ENCODE measurements at places on chromosomes 6 and 20.
A peak's percentile ranks its signal among the peaks of the same experiment; 100 is the strongest.

- no peak for DNase-seq
Measured at GRCh38 chr6:54665278-54665677, 181.3 kb upstream of the FAM83B start.

DNA sequence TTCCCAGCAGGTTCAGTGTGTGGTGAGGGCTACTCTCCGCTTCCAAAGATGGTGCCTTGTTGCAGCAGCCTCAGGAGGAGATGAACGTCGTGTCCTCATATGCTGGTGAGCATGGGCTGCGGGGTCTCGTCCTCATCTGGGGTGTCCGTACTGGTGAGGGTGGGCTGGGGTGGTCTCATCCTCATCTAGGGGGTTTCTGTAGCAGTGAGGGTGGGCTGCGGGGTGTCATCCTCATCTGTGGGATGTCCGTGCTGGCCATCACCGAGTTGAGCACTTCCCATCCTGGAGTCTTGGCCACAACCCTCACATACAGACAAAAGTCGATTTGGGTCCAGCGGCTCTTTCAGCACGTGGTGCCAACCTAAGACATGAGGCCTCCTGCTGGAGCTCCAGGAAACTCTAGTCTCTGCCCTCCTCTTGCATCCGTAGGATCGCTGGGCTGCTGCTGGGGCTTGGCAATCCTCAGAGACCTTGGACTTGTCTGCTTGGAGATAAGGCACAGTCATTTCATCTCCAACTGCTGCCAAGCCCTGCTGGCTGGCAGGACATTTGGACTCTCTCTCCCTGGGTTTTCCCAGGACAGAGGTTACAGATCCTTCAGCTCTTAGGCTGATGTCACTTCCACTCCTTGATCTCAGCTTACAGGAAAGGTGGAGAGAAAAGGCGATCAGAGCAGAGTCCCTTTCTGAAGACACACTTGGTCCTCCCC is 160.4 kb downstream of the PACRG start:
- DNase-seq: no peak

DNA sequence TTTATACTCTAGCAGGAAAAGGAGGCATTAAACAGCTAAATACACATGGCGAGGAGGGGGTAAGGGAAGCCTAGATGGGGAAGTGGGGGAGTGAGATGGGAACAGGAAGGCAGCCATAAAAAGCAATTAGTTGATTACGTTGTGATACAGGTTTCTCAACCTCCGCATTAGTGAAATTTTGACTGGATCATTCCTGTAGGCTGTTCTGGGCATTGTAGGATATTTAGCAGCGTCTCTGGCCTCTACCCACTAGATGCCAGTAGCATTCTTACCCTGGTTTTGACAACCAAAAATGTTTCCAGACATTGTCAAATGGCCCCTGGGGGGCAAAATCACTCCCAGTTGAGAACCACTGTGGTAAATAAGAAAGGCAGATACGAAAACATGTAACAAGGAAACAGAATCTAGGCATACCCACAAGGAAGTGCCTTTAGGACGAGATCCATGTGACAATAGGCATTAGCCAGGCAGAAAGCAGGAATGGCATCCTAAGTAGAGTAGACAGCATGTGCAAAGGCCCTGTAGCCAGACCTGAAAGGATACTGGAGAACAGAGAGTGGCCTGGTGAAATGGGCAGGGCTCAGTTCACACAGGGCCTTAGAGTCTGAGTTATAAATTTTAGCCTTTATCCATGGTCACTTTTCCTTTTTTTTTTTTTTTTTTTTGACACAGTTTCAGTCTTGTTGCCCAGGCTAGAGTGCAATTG is 25.8 kb upstream of the PTPN1 start:
- DNase-seq: no peak

DNA sequence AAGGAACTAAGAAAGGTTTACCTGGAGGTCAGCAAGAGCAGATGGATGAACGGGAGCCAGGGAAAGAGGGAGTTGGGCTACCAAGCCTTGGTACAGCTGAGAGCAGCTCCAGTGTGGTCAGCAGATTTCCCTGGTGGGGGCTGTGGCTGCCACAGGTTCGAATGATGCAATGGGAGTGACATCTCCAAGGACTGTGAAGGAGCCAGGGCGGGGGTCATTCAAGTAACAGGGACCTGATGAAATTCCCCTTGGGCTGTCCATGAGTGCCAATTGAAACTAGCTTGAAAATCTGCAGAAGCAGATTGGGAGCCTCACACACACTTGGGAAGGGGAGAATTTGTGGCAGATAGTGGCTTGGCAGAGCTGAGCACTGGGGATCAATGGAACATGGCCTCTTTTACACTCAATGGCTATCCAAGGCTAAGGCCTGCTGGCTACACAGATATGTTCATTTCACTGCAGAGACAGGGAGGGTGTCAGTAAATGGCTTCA is 247.0 kb upstream of the ECI2 start:
- no peak for DNase-seq

DNA sequence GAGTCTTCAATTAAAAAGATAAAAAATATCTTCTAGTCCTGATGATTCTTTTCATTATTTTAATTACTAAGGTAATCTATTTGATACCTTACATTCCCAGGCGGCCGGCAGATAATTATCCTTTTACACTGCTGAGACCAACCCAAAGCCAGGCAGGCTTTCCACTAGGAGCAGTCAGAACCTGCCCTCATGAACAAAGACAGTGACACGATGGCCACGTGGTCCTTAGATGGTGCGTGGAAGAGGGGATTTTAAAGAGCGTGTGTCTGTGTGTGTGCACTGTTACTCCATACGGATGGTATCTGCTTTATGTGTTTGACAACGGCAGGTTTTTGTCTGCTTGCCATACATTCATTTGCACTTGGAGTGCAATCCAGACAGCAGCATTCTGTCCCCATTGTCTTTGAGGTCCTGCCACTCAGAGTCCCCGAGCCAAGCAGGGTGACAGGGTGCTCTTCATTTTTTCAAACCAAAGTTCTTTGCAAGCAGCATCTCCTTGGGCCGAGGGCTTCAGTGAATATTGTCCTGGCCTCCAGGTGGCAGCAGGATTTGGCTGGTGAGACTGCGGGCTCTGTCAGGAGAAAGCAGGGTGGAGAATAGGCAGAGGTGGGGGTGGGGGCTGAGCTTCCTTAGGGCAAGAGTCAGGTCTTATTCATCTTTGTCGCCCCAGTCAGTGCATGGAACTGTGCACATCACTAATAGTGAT is 260.5 kb downstream of the NRN1 start:
- DNase-seq: no peak

DNA sequence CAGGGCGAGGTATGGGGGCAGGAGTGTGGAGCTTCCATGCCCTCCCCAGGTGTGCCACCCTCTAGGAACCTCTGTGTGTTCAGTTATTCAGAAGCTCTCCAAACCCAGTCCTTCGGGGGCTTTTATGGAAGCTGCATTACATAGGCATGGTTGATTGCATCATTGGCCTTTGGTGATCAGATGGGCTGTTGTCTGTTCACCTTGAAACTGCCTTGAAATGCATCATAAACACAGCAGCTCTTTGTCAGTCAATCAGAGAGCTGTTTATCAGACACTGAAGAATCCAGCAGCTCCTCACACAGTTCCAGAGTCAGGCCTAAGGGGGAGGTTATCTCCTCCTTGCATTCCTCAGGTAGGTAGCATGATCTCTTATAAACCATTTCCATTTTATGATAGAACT is 62.4 kb downstream of the E2F3 start:
- DNase-seq: no peak

GRCh38 chr20:42051921-42052320 is 433.7 kb upstream of the CHD6 start:
- no peak for DNase-seq

- DNase-seq: no peak
Measured at GRCh38 chr6:38169221-38169976, 349.9 kb downstream of the ZFAND3 start.

- peak; percentile 91 for DNase-seq
Measured at GRCh38 chr6:134063966-134064445, 11.6 kb upstream of the SLC2A12 start.

DNA sequence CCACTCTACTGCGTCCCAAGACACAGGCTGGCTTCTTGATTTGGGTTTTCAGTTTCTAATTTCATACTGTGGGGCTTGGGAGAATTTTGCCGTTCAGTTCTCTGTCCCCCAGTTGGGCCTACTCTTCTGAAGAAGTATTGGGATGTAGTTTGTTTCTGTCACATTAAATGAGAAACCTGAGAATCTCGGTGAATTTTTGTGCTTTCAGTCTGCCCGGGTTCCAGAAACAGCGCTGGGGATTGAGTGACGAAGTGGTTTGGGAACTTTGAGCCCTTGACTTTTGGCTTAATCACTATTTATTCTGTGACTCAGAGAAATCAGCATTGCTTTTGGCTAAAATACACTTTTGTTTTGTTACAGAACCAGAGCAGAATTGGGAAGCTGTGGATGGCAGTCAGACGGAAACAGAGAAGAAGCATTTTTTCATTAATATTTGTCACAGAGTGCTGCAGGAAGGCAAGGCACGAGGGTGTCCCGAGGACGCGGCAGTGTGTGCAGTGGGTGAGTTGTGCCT is 74.0 kb downstream of the IGF2R start:
- no peak for DNase-seq

- no peak for DNase-seq
Measured at GRCh38 chr6:5517796-5518195, 256.5 kb downstream of the FARS2 start.

GRCh38 chr6:157539421-157539822 is 158.4 kb downstream of the ZDHHC14 start:
- peak; percentile 33 for DNase-seq

GRCh38 chr20:6269168-6269873 is 146.5 kb upstream of the FERMT1 start:
- no peak for DNase-seq

DNA sequence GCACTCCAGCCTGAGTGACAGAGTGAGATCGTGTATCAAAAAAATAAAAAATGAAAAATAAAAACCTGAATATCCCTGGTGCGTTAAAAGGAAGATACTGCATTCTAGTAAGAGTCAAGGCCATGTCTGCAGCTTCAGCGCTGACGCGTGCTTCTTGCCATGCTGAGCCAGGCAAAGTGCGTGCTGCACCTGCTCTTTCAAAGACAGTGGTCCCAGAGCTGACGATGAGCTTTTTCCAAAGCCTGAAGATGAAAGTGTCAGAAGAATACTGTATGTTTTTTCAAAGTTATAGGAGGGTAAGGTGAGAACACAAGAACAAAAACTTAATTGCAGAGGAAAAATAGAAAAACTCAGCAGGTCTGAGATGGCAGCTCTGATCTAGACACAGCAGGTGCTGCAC is 115.1 kb downstream of the RNASET2 start:
- DNase-seq: no peak

- no peak for DNase-seq
Measured at GRCh38 chr6:31763619-31763940, 1.1 kb downstream of the SAPCD1 start.

GRCh38 chr20:47814632-47815415 is 29.5 kb upstream of the SULF2 start:
- DNase-seq: no peak

Data from putamen (tissue), 1 donor.